COR-L47 (cell line): ENCODE measurements at places on chromosomes 3 and 15.

DNA sequence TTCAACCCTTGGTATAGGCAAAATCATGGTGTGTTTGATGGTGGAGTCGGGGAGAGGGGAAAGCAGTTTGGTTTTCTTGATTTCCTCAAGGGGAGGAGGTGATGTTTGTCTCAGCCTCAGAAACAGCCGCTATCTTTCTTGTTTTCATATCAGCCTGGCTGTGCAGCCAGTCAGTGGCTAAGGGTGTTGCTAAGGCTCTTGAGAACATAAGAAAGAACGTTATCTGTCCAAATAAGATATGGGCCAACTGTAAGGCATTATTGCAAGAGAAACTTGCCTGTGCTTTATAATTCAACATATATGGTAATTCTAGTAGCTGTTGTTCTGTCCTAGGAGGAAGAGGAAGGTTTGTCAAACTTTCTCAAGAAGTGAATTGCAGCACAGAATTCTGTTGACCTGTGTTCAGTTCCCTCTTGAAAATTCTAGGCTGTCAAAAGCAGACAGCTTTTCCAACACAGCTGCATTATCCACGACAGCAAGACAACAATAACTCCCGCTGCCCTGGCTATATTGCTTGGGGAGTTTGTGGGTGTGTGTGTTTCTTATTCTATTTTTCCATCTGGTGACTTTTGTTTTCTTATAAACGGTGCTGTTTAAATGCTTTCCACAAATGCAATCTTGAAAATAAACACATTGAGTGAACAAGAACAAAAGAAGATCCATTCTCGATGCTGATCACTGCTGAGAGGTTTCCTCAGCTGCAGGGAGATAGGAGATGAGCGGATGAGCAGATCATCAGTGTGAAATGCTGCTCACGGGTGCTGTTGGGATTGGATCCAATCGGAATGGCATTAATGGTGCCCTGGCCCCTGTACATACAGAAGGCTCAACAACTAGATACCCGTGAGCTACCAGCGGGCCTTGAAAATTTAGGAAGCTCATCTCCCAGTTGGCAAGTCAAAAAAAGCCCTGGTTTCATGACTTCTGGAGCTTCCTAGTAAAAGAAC, 90.8 kb upstream of the TNFAIP8L3 start:
- DNase-seq = no peak

DNA sequence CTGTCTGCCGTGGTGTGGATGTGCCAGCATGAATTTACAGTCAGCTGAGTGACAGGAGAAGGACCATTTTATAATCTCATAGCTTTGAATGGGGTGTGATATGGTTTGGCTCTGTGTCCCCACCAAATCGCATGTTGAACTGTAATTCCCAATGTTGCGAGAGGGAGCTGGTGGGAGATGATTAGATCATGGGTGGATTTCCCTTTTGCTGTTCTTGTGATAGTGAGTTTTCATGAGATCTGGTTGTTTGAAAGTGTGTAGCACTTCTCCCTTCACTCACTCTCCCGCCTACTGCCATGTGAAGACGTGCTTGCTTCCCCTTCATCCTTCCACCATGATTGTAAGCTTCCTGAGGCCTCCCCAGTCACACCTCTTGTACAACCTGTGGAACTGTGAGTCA, 111.9 kb upstream of the CHD2 start:
- no peak for DNase-seq

DNA sequence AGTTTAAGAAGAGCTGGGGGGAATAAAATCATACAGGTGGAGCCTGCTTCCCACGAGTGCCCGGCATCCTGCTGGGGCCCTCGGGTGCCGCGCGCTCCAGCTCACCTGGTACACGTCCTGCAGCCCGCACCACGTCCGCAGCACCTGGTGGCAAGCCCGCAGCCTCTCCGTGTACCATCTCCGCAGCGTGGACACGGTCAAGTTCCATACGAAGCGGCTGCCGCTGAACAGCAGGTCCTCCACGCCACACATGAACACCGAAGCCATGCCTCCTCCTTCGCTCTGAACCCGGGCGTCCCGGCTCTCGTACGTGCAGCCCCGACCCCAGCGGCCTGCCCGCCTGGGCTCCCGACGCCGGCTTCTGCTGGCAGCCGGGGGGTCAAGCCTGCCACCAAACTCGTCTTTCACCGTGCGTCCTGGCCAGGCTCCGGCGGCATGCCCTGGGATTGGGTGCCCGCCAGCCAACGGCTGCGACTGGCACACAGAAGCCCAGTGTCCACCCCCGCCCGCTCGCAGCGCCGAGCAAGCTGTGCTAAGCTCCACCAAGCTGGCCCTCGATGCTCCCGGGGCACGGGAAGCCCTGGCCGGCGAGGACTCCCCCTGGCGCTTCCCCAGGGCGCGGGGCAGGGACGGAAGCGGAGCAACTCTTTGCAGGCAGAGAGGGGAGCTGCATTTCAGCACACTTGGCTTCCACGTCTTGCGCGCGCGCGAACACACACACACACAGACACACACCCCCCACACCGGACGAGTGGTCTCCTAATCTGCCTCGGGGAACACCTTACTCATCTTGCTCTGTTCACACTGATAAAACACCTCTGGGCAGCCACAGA, at the start of gene FRMD4B:
FRMD4B (minus strand) TSS at position 366 of the 833 bp plus-strand sequence; CDS start at position 267, 99 bp downstream.
- DNase-seq = peak; percentile 9

GRCh38 chr15:67033571-67034044, 31.8 kb upstream of the SMAD3 start:
- no peak for DNase-seq
